Activated CD4-positive, CD25-positive, alpha-beta regulatory T cell (primary cell): ENCODE measurements at places on chromosomes 1 and 21.

GRCh38 chr1:186535388-186536133, 74.6 kb upstream of the PDC start:
- DNase-seq = no peak

DNA sequence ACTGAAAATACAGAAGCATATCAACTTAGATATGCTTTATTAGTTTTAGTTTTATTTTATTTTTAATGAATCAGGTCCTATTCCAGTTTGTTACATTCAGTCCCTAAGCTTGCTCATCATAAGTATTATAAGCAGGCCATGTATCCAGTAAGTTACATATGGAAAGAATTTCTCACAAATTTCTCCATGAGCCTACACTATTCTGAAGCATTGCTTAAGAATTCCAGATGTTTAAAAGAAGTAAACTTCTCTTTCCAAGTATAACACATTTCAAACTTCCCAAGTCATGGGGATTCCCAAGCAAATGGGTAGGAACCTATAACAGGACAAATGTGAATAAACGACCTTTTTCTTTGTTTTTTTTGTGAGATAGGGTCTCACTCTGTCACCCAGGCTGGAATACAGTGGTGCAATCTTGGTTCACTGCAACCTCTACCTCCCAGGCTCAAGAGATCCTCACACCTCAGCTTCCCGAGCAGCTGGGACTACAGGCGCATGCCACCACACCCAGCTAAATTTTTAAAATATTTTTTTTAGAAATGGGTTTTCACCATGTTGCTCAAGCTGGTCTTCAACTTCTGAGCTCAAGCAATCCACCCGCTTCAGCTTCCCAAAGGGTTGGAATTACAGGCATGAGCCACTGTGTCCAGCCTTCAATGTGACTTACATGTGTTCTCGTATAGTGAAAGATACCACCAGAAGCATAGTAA, 39.0 kb downstream of the ST7L start:
- DNase-seq = no peak

DNA sequence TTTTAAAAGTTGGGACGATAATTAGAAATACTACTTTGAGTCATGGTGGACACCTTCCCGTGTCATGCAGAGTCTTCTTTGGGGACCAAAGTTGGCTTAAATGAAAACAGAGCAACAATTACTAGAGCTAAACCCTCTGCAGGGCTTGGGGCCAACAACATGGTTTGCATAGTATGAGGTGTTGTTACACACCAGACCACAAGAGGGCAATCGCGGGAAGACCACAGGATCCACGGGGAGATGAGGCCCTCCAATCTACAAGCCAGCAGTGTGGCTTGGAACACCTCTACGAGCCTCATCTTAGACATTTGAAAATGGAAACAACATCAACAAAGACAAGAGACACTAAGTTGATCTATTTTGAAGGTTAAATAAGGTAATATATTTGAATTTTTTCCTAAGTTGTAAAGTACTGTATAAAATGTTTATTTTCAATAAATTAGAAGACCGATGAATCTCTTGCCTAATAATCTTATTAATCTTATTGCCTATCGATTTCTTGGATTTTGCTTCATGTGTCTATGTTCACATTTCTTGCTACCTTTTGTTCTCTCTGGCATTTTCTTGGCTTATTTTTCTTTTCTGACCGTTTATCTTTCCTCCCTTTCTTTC, 8.2 kb upstream of the SMCP start:
- peak; percentile 17 for DNase-seq

DNA sequence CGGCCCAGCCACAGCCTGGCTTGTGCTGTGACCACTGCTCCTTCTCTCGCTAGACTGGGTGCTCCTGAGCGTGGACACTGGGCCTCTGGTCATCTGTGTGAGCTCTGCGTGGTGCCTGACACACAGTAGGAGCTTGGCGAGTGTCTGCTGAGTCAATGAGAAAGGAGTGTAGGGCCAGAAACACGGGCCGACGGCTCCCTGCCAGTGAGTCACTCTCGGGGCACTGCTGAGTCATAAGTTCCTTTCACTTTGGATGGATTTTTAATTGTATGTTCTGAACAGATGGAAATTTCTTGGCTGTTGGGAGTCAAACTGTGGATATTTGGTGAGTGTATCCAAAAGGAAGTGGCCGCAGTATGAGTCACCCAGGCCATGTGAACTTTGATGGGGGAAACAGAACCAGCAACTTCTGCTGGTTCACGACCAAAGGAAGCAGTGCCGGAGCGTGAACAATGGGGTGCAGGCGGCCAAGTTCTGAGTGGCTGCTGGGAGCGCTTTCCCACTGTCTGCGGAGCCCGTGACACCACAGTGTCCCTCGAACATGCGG, 41.0 kb upstream of the COL18A1 start:
- DNase-seq = no peak

- no peak for DNase-seq
Measured at GRCh38 chr1:97647776-97648175, 273.1 kb downstream of the DPYD start.

- DNase-seq = no peak
Measured at GRCh38 chr1:41568204-41568603, 83.7 kb upstream of the EDN2 start.

DNA sequence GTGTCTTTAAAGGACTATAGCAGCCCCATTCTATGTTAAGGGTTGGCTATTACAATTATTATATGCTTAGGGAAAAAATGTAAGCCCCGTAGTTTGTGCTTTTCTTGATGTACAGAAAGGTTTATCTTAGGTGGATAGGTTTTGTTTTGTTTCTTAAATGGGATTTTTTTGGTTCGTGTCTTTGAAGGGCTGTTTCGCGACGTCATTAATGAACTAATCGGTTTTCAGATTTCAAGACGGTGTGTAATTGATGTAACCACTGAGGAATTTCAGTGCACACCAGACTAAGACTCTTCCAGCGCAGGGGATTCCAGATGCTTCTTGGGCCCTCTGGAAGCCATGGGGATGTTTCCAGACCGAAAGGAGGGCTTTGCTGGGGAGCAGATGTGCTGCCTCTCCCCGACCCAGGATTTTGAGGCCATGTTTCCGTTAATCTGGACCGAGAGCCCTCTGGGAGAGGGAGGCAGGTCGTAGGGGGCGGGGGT, 4.8 kb upstream of the SIM2 start:
- DNase-seq = no peak

GRCh38 chr1:5423109-5423508, 569.1 kb downstream of the NPHP4 start:
- peak; percentile 19 for DNase-seq

- DNase-seq = no peak
Measured at GRCh38 chr1:244730934-244731434, 78.1 kb downstream of the DESI2 start.

DNA sequence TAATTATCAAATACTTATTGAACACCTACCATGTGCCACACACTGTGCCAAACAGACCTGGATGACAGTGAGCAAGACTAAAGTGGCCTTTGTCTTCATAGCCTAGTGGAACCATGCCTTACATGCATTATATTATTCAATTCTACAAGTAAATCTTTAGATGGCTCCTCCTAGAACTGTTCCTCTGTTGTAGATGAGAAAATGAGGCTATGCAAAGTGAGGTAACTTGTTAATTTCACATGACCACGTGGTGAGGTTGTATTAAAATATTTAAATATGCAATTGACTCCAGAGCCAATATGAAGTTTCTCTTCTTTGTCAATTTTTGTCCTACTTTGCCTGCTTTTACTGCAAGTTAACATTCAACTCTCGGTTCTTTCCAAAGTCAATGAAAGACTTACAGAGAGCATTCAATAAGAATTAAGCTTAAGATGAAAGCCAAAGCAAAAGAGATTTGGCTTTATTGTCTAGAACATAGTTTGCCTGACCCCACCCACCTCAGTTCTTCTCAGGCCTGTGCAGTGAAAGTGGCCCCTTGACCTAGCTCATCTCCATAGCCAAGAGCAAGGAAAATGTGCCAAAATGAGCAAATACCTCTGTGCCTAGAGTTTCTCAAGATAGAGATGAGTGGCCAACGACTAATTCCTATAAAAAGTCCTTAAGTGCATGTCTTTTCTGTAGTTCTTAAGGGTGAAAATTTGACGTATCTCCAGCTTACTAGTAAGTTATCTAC, 263.2 kb upstream of the NFIA start:
- DNase-seq = no peak

DNA sequence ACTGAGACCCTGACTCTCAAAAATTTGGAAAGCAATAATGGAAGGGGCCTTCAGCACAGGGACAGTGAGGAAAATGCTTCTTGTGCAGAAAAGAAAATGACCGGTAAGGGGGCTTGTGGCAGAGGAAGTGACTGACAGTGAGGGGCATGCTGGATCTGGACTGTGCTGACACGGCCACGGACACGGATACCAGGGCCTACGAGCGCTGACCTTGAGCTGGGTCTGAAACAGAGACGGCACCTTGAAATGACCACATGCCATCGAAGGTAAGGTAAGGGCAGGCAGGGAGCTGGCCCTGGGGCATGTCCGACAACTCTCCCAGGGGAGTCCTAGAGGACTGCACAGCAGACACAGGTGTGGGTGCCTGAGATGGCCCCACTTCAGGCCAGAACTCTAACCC, 182.1 kb downstream of the RHOU start:
- DNase-seq = no peak

- no peak for DNase-seq
Measured at GRCh38 chr1:6521536-6521935, 30.1 kb upstream of the PLEKHG5 start.

GRCh38 chr1:217018648-217019047, 295.4 kb upstream of the ESRRG start:
- no peak for DNase-seq
